ENCODE measurements at places on chromosomes 5 and 9. TPM values are rescaled to one million over a fixed set of nuclear protein-coding genes. Genes with fewer than 3 reads are reported as not detected.

Gene TERT
- under 0.01 TPM for total RNA-seq

Gene SOHLH1
- total RNA-seq: not detected

Gene DMRT3
- total RNA-seq: not detected

Gene SHOC1
- total RNA-seq: not detected

Gene FAM221B
- total RNA-seq: not detected

Gene RANBP17
- total RNA-seq: 8.0 TPM

Gene IL13
- not detected for total RNA-seq
